ENCODE measurements at places on chromosomes 12 and 14.

GRCh38 chr14:56581041-56581727 lies 1.6 kb downstream of the TMEM260 start:
- DNase-seq, result no peak

DNA sequence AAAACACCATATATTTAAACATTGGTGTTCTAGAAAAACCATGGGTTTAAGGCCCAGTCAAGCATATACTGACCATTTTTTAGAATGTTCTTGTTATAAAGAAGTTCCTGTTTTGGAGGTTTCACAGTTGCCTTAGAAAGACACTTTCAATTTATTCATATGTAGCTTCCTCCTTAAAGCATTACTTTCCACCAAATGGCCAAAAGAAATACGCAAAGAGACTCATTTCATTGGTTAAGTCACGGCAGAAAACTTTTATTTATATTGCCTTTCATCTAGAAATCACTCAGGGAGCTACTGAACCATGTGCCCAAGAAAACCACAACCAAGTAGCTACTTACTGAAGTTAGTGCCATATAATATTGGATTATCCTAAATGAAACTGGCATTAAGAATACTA lies 40.0 kb downstream of the MYBPC1 start:
- no peak for DNase-seq

DNA sequence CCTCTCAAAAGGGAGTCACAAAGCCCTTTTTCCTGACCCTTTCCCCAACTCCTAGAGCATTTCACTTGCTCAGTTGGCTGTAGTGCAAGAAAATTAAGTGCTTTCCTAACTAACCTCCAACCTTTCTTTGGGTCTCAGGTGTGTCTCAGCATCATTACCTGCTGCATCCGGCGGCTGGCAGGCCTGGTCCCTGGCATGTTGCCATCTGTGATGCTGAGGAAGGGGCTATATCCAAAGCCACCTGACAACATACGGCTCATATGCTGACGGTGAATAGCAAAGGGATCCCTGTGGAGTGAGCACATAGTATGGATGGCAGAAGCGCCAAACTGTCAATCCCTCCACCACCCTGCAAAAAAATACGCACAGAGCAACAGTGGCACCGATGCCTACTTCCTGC lies 1.2 kb downstream of the MLF2 start:
- no peak for DNase-seq

GRCh38 chr14:60396718-60397343 lies 89.0 kb downstream of the C14orf39 start:
- no peak for DNase-seq

DNA sequence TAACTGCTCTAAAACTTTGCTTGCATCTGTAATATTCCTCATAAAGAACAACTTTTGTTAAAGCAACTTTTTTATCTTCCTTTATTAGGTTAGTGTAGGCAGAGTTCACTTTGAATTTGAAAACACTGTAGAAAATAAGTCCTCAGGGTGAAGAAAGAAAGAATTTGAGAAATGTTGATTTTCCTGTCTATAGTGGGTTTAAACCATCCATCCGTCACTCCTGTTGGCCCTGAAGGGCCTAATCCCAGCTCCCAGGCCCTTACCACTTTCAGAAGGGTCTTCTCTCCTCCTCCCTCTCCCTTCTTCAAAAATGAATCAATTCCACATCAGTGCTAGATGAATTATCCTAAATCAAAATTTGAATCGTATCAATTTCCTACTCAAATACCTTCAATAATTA lies 4.9 kb upstream of the SLC2A3 start:
- DNase-seq, result no peak
